Stimulated activated CD4-positive, alpha-beta T cell treated with anti-CD3 and anti-CD28 coated beads, Interleukin-12 subunit alpha, Interleukin-12 subunit beta, amount 100 ng/mL, for 48 hours (primary cell): ENCODE measurements at places on chromosomes 6 and 20.

DNA sequence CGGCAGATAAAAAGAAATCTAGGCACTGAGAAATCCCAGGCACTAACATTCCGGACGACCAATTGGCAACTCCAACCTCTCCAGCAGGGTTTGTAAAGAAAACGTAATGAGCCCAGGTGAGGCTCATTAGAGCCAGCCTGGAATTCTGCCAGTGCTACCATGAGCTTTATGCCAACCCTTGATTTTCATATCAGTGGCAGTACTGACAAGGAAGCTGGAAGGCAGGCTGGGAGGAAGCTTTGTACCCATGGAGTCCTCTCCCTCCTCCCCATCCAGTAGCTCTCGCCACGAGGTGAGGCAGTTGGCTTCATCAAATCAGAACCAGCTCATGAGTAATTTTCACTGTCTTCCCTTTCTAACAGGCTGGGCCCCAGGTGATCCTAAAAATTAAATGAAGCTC, 250.2 kb downstream of the ZNF217 start:
- DNase-seq, result no peak

GRCh38 chr20:12391099-12391498, 473.4 kb downstream of the BTBD3 start:
- no peak for DNase-seq

GRCh38 chr20:7347409-7347808, 579.9 kb downstream of the BMP2 start:
- DNase-seq, result no peak

GRCh38 chr20:13022401-13023155, 13.8 kb downstream of the SPTLC3 start:
- DNase-seq, result no peak

- no peak for DNase-seq
Observed at GRCh38 chr6:6484681-6485080, 103.8 kb upstream of the LY86 start.

GRCh38 chr6:82818727-82819126, 246.9 kb downstream of the UBE3D start:
- DNase-seq, result no peak

DNA sequence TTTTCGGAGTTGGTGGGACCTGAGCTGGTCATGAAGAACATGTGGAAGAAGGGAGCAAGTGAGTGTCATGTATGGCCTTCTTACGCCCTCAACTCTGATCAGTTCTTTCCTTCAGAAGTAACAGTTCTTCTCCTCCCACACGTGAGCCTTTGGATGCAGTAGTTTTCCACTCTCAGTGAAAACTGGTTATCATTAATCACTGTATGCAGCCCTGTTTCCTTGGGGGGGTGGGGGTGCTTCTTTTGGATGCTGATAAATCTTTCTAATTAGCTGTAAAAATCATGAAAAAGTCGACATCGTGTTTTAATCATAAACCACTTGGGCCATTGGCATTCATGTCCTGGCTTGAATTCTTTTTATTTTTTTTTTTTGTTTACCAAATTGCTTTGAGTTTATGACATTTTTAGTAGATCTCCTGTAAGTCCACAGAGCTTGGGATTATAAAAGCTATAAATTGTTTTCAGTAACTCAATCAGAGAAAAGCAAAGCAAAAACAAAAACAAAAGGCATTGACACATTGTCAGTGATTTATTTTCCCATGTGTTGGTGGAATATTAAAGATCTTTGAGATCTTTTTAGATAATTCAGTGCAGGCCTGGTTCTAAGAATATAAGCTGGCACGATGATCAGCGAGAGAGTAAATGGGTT, 84.8 kb downstream of the TRMT11 start:
- no peak for DNase-seq

GRCh38 chr20:14716351-14716801, 379.0 kb upstream of the FLRT3 start:
- DNase-seq, result no peak

DNA sequence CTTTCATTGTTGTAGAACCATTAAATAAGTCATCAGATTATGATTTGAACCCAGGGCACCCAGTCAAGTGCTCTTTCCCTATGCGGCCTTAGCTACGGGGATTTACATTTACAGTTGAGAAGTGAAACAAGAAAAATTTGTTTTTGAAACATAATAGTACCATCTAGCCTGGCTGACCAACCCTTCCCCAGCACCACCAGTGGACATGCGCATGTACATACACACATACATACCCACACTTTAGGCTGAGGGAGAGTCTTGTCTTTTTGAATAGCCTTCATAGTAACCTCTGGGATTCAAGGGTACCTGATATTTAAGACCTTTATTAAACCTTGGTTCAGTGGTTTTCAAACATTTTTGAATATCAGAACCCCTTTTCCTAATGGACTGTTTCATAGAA, 33.8 kb downstream of the SCAND1 start:
- no peak for DNase-seq

- no peak for DNase-seq
Observed at GRCh38 chr6:161429921-161430490, 156.1 kb upstream of the AGPAT4 start.

DNA sequence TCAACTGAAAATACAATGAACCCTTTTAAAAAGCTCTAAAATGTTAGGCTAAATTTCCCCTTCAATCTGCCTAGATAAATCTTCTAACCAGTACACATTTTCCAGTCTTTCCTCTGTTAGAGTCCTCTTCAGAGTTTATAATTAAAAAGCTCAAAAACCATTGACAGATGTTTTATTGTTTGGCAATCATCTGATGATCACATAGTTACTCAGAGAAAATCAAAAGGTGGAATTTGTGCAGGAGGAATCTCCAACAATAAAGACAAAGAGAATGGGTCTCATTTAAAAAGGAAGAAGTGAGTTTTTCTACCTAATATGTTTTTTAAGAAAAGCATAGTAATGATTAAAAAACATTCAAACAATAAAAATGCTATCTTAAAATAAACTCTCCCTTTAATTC, 3.1 kb downstream of the TRAPPC3L start:
- no peak for DNase-seq

GRCh38 chr6:40845553-40845952, 193.5 kb downstream of the UNC5CL start:
- peak; percentile 15 for DNase-seq

GRCh38 chr20:35006009-35006408, 50.3 kb downstream of the MYH7B start:
- no peak for DNase-seq

GRCh38 chr20:59018817-59019216, 412 bp upstream of the TUBB1 start:
- DNase-seq, result no peak

DNA sequence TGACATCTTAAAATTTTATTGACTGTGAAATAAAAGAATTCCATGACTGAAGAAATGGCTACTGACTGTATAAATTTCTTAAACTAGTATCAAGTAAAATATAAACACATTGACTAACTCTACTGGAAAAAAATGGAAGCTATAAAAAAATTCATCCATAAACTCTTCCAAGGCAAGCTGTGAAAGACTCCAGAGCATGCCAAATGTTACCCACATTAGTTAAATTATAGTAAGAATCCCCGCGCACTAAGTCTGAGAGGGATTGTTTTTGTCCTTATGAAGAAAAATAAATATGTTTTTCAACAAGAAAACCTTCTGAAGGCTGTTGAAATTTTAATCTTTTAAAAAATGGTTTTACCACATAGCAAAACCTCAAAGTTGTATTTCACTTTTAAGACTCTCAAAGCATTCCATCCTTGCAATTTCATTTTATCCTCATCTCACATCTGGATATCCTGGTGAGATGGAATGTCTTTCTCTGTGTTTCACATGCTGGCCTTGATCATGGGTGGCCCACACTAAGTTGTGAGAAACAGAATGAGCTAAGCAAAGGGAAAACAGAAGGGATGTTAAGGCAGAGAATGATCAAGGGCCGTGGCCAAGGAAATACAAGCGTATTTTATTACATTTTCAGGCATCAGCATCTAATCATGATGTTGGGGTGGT, 732.5 kb downstream of the KIF16B start:
- no peak for DNase-seq

- DNase-seq, result no peak
Observed at GRCh38 chr6:129890164-129890563, 29.0 kb upstream of the TMEM244 start.

GRCh38 chr6:15715851-15716250, 53.0 kb upstream of the DTNBP1 start:
- no peak for DNase-seq

DNA sequence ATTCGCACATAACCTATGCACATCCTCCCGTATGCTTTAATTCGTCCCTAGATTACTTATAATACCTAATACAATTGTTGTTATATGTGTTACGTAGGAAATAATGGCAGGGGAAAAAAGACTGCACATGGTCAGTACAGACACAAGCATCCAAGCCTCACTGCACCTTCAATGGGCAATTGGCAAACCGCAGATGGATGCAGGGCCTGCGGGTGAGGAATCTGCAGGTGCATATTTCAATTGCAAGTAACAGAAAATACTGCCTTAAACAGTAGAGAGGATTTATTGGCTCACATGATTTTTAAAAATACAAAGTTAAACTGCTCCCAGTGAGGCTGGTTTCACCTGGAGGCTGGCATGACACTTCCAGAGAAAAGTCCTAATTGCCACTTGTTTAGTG, 142.1 kb upstream of the MLN start:
- DNase-seq, result no peak

- no peak for DNase-seq
Observed at GRCh38 chr6:109406196-109406595, 23.9 kb upstream of the CD164 start.

DNA sequence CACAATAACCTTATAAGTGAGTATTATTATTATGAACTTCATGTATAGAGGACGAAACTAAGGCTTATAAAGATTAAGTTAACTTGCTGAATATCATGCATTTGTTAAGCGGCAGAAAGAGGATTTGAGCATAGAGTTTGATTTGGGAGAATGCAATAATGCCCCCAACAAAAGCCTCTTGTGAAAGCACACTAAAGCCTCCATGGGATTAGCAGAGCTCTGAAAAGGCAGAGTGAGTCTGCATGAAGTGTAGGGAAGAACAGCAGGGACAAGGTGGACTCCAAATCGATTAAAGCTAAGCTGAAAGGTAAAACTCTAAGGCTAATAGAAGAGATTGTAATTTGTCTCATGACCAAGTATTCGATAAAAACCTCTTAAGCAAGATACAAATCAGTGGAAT, 100.3 kb downstream of the SH3BGRL2 start:
- DNase-seq, result no peak

GRCh38 chr6:135535989-135536414, 38.5 kb upstream of the AHI1 start:
- DNase-seq, result no peak

DNA sequence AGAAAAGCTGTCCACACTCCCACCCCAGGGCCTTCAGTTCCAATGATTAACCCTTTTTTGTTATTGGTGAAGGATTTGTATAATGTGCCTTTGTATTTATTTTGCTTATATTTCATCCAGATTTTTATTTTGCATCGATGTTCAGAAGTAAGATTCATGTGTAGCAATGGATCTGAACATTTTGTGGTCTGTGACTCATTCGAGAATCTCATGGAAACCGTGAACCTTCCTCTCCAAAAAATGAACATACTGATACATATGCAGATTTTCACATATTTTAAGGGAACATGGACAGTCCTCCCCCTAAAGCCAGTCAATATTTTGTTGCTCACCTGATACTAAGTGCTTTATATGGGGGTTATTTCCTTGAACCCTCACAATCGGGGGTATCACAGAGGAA, 421.8 kb upstream of the SOX4 start:
- DNase-seq, result no peak

GRCh38 chr6:138386897-138387296, 9.2 kb downstream of the SMIM28 start:
- no peak for DNase-seq

- no peak for DNase-seq
Observed at GRCh38 chr6:36349240-36349639, 12.6 kb upstream of the BNIP5 start.

DNA sequence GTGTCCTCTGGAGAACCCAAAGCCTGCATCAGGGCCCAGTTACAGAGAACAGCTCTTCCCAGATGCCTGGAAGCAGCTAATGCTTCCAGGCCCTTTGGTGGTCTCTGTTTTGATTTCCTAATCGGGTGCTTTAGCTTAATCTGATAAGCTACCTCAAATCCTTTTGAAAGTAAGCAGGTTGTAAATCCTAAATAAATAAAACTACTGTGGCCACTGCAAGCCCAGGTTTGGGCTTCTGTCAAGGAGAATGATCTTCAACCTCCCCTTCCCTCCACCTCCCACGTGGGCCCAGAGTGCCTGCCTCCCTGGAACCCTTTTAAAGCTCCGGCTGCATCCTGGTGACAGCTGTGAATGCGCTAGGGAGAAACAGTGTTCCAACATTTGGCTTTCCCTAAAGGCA, 25.2 kb upstream of the FYN start:
- DNase-seq, result no peak

GRCh38 chr20:58898629-58899408, 46.3 kb downstream of the GNAS start:
- DNase-seq, result no peak

GRCh38 chr6:78492351-78493017, 374.9 kb upstream of the IRAK1BP1 start:
- no peak for DNase-seq

DNA sequence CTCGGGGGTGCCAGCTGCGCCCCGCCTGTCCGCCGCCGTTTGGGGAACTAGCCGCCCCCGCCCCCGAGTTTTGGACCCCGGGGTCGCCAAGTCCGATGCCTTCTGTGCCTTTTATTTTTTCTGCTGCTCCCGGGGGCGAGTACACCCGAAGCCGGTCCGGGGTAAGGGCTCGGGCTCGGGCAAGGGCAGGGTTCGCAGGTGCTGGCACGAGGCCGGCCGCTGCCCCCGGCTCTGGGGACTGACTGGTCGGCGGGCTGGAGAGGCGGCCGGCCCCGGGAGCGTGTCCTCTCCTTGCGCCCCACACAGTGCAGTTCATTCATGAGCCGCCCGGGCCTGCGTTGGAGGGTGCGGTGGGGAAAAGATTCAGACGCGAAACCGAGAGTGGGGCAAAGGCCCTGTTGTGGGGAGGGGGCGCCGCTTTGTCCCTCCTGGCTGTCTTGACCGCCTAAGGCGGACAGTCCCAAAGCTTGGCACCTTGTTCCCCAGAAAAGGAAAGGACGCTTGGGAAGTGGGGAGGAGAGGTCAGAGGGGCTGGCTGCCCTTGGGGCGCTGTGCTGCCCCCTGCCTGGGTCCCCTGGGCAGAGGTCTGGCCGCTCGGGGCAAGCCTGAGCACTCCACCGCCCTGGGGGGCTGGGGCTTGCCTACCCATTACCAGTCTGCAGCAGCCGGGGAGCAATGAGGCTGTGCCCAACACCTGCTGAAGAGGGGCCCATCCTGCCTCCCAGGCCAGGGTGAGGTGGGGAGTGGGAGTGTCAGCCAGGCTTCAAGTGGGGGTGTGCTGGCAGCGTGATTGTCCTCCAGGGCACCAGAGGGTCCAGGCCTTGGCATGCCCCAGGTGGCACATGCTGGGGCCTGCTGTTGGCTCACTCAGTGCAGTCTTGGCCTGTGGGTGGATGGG, 915 bp downstream of the TMEM63B start:
- no peak for DNase-seq

GRCh38 chr20:50336661-50337060, 146.0 kb downstream of the CEBPB start:
- DNase-seq, result no peak

- DNase-seq, result no peak
Observed at GRCh38 chr20:51473256-51473655, 69.3 kb downstream of the NFATC2 start.

- peak; percentile 34 for DNase-seq
Observed at GRCh38 chr20:667351-668034, 8.1 kb downstream of the SCRT2 start.

- no peak for DNase-seq
Observed at GRCh38 chr6:163182696-163183095, 231.8 kb upstream of the QKI start.
